ENCODE measurements at places on chromosomes 12 and 14.

DNA sequence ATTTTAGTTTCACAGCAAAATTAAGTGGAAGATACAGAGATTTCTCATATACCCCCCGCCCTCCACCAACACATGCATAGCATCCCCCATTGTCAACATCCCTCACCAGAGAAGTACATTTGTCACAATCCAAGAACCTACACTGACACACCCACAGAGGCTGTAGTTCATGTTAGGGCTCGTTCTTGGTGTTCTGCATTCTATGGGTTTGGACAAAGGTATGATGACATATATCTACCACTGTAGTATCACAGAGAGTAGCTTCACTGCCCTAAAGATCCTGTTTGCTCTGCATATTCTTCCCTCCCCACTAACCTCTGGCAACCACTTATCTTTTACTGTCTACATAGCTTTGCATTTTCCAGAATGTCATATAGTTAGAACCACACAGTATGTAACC, 444.6 kb upstream of the DCN start:
- no peak for DNase-seq

- no peak for DNase-seq
Observed at GRCh38 chr12:113955109-113955970, 10.8 kb downstream of the RBM19 start.

GRCh38 chr14:104956290-104956890, 21.8 kb downstream of the AHNAK2 start:
- DNase-seq = no peak

GRCh38 chr12:132143336-132144071, 615 bp downstream of the DDX51 start:
- DNase-seq = no peak

DNA sequence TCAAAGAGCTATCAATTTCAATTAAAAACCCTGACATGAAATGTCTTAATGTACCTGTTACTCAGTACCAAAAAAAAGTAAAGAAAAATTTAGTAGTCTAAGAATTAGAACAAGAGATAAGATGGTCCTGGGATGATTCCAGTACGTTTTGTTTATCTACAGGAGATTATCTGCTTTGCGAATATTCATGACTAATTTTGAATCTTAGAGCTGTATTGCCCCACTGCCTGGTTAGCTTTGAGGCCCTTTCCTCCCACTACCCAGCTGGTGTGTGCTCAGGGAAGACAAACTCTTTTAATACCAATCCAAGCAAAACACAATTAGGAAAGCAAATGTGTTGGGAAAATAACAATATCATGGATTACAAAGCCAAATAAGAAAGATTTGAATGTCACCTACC, 263.5 kb downstream of the FOXG1 start:
- DNase-seq = no peak

DNA sequence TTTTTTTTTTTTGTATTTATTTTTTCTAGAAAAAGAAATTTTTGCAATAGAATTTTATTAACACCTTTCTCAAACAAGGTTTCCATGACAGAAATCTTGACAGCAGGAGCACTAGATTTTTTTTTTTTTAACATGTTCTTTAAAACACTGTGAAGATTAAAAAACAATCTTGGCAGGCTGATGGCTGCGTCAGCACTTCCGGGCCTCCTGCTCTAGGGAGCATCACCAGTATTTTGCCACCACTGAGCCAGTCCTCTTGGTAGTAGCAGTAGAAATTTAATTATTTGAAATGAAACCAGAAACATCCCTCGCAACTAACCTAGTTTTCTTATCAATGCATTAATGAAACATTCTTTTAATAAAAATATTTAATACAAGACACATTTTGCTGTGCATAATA, 99.6 kb downstream of the APAF1 start:
- DNase-seq = no peak

DNA sequence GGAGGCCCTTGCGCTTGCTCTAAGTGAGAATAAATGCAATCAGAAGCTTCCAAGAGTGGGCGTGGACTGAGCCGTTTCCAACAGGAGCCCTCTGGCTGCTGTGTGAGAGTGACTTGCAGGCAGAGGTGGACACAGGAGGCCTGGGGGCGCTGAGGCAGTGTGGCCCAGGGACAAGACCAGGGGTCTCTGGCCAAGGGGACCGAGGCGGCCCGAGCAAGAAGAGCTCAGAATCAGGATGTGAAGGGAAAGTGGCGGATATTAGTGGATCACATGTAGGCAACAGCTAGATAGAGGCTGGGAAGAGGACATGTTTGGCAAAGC, 8.6 kb downstream of the RIMBP2 start:
- DNase-seq = no peak

- DNase-seq = no peak
Observed at GRCh38 chr12:55721601-55722213, 1.5 kb downstream of the RDH5 start.

DNA sequence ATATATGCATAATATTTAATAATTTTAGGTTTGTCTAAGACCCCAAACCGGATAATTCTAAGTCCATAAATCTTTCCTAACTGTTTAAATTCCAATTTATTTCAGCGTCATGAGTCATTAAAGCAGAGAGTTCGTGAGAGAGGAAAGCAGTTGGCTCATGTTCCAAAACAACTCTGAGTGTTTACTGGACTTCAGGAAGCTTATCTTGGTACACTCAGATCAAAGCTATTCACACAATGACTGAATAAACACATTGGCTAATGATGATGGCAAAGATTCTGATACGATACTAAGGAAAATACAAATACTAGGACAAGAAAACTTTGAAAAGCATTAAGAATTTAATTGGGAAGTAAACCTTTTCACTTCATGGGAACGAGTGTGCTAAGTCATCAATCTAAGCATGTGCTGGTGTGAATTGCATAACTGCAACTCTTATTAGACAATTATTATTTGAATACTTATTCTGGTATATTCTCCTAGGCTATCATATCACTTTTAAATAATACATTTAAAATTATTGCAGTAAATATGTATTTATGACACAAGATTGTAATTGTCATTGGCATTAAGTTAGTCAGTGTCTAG, 34.8 kb upstream of the CLEC14A start:
- DNase-seq = no peak

DNA sequence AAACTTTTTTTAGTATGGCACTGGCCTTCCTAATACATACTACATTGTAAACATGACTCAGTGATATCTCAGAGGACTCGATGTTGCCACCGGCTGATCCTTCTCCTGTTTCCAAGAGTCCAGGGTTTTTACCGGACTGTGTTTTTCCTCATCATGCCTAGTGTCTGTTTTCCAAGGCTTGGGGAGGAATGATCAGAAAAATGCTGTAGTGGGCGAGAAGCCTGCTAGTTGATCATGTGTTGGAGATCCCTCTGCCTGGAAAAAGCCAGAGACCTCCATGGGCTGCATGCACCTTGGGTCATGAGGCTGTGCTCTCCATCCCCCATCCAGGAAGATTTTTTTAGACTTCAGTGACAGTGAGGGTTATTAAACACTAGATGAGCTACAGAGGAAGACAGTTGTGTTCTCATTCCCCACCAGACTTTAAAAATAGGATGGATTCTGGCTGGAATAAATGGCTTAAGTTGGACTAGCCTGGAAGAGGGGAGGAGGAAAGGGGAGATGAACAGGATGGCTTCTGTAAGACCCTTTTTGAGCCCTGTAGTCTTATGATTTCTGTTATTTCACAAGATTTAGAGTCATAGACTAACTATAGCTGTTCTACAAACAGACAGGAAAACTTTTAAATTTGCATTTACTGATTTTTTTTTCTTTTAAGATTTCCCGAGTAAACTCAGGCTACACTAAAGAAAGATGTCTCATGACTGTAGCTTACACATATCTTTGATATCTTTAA, 145.7 kb downstream of the SAMD4A start:
- DNase-seq = no peak

Measured in activated CD8-positive, alpha-beta memory T cell treated with anti-CD3 and anti-CD28 coated beads for 1 hour (primary cell).